ENCODE measurements at places on chromosomes 4 and X.

GRCh38 chrX:121000589-121000988 is 15.0 kb upstream of the CT47A1 start:
- DNase-seq, result no peak
- H3K36me3 ChIP-seq, result no peaks in the 10 kb centered on the region
- no peaks in the 10 kb centered on the region for H3K4me1 ChIP-seq
- no peak overlapping the region for H3K4me3 ChIP-seq

- no peak overlapping the region for H3K27ac ChIP-seq
- no peaks in the 10 kb centered on the region for H3K36me3 ChIP-seq
Observed at GRCh38 chrX:56798866-56799758, 70.1 kb downstream of the NBDY start.

- no peak overlapping the region for H3K4me3 ChIP-seq
- H3K4me1 ChIP-seq, result no peaks in the 10 kb centered on the region
- H3K27me3 ChIP-seq, result no peaks in the 10 kb centered on the region
- H3K27ac ChIP-seq, result no peak overlapping the region
Observed at GRCh38 chr4:13704761-13705160, 77.2 kb upstream of the BOD1L1 start.

- no peaks in the 10 kb centered on the region for H3K27me3 ChIP-seq
- H3K27ac ChIP-seq, result no peak overlapping the region
- H3K36me3 ChIP-seq, result no peaks in the 10 kb centered on the region
- H3K4me1 ChIP-seq, result no peaks in the 10 kb centered on the region
- no peak overlapping the region for H3K4me3 ChIP-seq
Observed at GRCh38 chrX:135389243-135389642, 32.5 kb upstream of the SMIM10L2A start.

- no peak for DNase-seq
- H3K27me3 ChIP-seq, result no peaks in the 10 kb centered on the region
- no peaks in the 10 kb centered on the region for H3K4me1 ChIP-seq
- no peak overlapping the region for H3K4me3 ChIP-seq
- H3K36me3 ChIP-seq, result no peaks in the 10 kb centered on the region
Observed at GRCh38 chr4:8381814-8382581, 58.5 kb downstream of the ACOX3 start.

DNA sequence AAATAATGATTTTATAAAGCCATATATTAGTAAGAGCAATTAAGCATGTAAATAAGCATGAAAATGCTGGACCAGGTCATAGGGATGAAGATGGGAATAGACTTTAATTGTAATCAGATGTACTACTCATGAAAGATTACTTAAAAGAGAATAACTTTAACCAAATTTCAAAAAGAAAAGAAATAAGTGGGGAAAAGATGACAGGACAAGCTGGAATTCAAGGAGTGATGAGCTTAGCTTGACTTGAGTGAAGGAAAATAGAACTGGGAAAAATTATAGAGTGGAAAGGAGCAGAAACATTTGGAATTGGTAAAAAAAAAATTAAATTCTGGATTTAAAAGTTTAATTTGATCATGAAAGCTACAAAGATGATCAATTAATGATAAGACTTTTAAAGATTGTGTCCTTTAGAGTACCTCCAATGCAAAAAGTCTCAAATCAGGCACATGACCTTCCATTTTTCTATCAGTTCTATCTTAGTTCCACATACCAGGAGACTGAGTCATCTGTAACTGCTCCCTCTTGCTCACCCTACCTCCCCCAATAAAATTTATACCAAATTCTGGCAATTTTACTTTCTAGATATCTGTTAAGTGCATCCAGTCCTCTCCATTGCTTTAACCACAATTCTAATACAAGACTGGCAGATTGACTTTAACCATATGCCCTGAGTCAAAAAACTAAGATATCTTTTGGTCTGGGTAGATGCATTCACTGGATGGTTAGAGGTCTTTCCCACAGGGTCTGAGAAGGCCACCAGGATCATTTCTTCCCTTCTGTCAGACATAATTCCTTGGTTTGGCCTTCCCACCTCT is 56.4 kb upstream of the SLIT2 start:
- H3K27me3 ChIP-seq, result no peaks in the 10 kb centered on the region
- no peak overlapping the region for H3K27ac ChIP-seq
- no peak for DNase-seq
- no peaks in the 10 kb centered on the region for H3K4me1 ChIP-seq
- H3K36me3 ChIP-seq, result no peaks in the 10 kb centered on the region

GRCh38 chrX:72018277-72019112 is 107.8 kb downstream of the NHSL2 start:
- H3K4me1 ChIP-seq, result no peaks in the 10 kb centered on the region
- H3K27me3 ChIP-seq, result no peaks in the 10 kb centered on the region
- DNase-seq, result no peak
- no peaks in the 10 kb centered on the region for H3K36me3 ChIP-seq

- H3K27me3 ChIP-seq, result no peaks in the 10 kb centered on the region
- DNase-seq, result no peak
- H3K4me1 ChIP-seq, result no peaks in the 10 kb centered on the region
- H3K4me3 ChIP-seq, result no peak overlapping the region
Observed at GRCh38 chr4:48642421-48643374, 137.4 kb downstream of the FRYL start.

DNA sequence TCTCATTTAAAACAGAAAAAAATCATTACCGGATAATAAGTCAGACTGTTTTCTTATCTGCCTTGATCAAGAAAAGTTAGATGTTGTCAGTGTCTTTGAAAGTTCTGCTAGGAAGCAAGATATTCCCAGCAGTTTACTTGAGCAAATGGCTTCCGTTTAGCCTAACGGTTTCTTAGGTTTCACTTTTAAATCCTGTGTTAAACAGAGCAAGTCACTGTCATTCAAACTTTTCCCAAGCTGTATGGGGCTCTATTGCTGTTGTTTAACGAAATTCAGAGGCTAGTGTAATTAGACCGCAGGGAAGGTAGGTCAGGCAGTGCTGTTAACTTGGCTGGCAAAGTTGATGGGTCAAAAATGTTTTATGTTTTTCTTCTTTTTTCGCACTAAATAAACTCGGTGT is 80.3 kb upstream of the NEIL3 start:
- no peak for DNase-seq
- no peaks in the 10 kb centered on the region for H3K4me1 ChIP-seq
- H3K36me3 ChIP-seq, result no peaks in the 10 kb centered on the region
- H3K4me3 ChIP-seq, result no peak overlapping the region
- no peak overlapping the region for H3K27ac ChIP-seq
- no peaks in the 10 kb centered on the region for H3K27me3 ChIP-seq

DNA sequence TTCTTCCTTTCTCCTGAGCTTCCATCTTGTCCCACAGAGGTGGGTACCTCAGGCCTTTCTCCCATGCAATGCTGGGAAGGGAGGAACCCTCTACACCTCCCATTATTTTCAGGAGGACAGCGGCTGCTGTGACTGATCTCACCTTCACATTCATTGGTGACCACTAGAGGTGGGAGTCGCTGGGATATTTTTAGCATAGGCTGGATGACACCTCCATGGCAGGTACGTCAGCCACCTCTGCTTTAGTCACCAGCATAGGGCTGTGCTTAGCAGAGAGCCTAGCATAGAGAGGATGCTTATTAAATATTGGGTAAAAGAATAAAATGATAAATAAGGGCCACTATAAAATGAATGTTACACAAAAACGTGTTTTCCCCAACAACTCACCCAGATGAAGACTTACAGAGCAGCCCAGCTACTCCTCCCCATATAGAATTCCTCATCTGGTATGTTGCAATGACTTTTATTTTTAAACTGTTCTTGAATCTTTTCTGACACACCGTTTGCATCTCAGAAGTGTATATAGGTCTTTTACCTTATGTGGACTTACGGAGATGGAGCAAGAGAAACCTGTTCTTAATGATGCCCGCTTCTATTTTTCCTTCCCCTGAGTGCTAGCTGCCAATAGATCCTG is 60.9 kb upstream of the SORBS2 start:
- H3K4me3 ChIP-seq, result no peak overlapping the region
- H3K36me3 ChIP-seq, result no peaks in the 10 kb centered on the region
- no peak for DNase-seq

GRCh38 chrX:440636-441035 is 53.9 kb upstream of the PPP2R3B start:
- no peak overlapping the region for H3K27ac ChIP-seq
- H3K27me3 ChIP-seq, result no peaks in the 10 kb centered on the region
- H3K36me3 ChIP-seq, result no peaks in the 10 kb centered on the region
- DNase-seq, result no peak
- H3K4me1 ChIP-seq, result no peaks in the 10 kb centered on the region

DNA sequence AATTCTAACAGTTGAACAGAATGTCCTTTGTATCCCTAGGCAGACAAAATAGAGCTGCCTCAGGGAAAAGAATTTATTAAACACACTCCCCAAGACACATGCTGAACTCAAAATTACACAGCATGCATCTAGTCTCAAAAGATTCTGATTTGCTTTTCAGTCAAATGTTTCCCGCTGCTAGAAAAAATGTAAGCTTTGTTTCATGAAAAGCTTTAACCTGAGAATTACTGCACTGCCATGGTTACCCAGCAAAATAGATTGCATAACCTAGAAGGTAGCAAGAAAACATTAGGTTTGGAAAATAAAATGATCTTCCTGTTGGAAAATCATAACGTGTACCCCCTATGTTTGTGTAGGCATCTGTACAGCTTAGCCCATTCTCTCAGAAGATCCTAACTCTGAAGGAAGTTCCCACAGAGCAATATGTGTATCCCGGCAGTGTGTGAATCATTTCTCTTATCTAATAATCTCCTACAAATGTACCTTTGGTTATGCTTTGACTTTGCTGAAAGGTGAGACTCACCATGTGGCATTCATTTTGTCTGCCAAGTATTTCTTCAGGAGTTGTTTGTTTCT is 646.9 kb downstream of the STPG2 start:
- DNase-seq, result no peak
- H3K27me3 ChIP-seq, result no peaks in the 10 kb centered on the region
- peaks cover 3% of the 10 kb centered on the region for H3K4me1 ChIP-seq
- H3K4me3 ChIP-seq, result no peak overlapping the region
- no peaks in the 10 kb centered on the region for H3K36me3 ChIP-seq

DNA sequence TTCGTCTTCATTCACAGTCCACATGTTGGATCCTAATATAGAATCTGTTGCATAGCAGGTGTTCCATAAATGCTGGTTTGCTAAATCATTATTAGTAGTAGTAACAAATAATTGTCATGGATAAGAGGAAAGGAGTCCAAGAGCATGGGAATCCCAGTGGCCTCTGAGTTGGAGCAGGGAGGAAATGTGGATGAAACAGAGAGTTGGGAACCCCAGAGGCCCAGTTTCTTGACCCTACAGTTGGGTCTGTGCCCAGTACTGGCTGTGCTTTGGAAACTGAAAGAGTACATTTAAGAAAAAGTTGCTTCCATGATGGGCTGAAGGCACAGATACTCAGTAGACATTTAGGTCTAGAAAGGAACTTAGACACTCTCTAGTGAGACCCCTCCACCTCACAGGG is 149.4 kb upstream of the PSAPL1 start:
- no peak overlapping the region for H3K4me3 ChIP-seq
- no peaks in the 10 kb centered on the region for H3K4me1 ChIP-seq
- no peak for DNase-seq
- H3K36me3 ChIP-seq, result no peaks in the 10 kb centered on the region
- H3K27ac ChIP-seq, result no peak overlapping the region
- no peaks in the 10 kb centered on the region for H3K27me3 ChIP-seq

DNA sequence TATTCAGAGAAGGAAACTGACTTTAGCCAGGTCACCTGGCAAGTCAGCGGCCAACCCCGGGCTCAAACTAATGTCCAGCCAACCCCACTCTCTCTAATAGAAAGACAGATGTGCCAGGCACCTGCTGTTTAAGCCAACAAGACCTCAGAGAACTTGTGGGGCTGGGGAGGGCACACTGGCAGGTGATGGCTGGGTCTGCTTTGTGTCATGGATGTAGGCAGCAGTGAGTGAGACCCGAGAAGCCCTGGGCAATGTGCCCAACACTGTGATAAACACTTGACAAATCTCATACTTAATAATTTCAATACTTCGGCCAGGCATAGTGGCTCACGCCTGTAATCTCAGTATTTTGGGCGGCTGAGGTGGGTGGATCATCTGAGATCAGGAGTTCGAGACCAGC is 9.0 kb upstream of the CD99L2 start:
- no peak overlapping the region for H3K4me3 ChIP-seq
- no peak for DNase-seq
- no peak overlapping the region for H3K27ac ChIP-seq
- H3K4me1 ChIP-seq, result peaks cover 7% of the 10 kb centered on the region
- H3K36me3 ChIP-seq, result no peaks in the 10 kb centered on the region

GRCh38 chr4:173498023-173498422 is 32.0 kb downstream of the HAND2 start:
- peaks cover 2% of the 10 kb centered on the region for H3K4me1 ChIP-seq
- H3K36me3 ChIP-seq, result no peaks in the 10 kb centered on the region
- H3K27me3 ChIP-seq, result peaks cover 32% of the 10 kb centered on the region
- H3K27ac ChIP-seq, result no peak overlapping the region
- H3K4me3 ChIP-seq, result no peak overlapping the region
- DNase-seq, result no peak

- H3K4me3 ChIP-seq, result no peak overlapping the region
- H3K27ac ChIP-seq, result no peak overlapping the region
- H3K27me3 ChIP-seq, result no peaks in the 10 kb centered on the region
- no peak for DNase-seq
- peaks cover 4% of the 10 kb centered on the region for H3K4me1 ChIP-seq
- no peaks in the 10 kb centered on the region for H3K36me3 ChIP-seq
Observed at GRCh38 chr4:87941537-87942392, 33.7 kb upstream of the SPP1 start.

- DNase-seq, result no peak
- no peak within 1 kb of the TSS for H3K27ac ChIP-seq
- no peaks in the 10 kb centered on the region for H3K36me3 ChIP-seq
Observed at GRCh38 chrX:17374619-17375366, at the start of gene NHS. Gene NHS (plus strand): TSS chrX:17375200. CDS start chrX:17375758, 558 bp downstream.

GRCh38 chr4:41227902-41228301 is 13.6 kb upstream of the APBB2 start:
- no peaks in the 10 kb centered on the region for H3K27me3 ChIP-seq
- no peak for DNase-seq
- H3K27ac ChIP-seq, result no peak overlapping the region
- no peak overlapping the region for H3K4me3 ChIP-seq
- no peaks in the 10 kb centered on the region for H3K36me3 ChIP-seq
- no peaks in the 10 kb centered on the region for H3K4me1 ChIP-seq

- 0 out of 2 replicates have a peak, but pooled peaks cover 2% of the 10 kb centered on the region for H3K36me3 ChIP-seq
- no peaks in the 10 kb centered on the region for H3K27me3 ChIP-seq
- no peak overlapping the region for H3K27ac ChIP-seq
- no peak for DNase-seq
- no peaks in the 10 kb centered on the region for H3K4me1 ChIP-seq
Observed at GRCh38 chr4:27020603-27021002, 160.0 kb downstream of the STIM2 start.

- no peaks in the 10 kb centered on the region for H3K4me1 ChIP-seq
- H3K27ac ChIP-seq, result no peak overlapping the region
- DNase-seq, result no peak
- H3K27me3 ChIP-seq, result no peaks in the 10 kb centered on the region
- H3K36me3 ChIP-seq, result no peaks in the 10 kb centered on the region
Observed at GRCh38 chr4:140849526-140849925, 93.3 kb upstream of the TBC1D9 start.

GRCh38 chrX:10240918-10241317 is 84.1 kb downstream of the CLCN4 start:
- no peak overlapping the region for H3K4me3 ChIP-seq
- no peaks in the 10 kb centered on the region for H3K4me1 ChIP-seq
- no peak for DNase-seq
- no peak overlapping the region for H3K27ac ChIP-seq

- DNase-seq, result no peak
- H3K36me3 ChIP-seq, result no peaks in the 10 kb centered on the region
- H3K4me1 ChIP-seq, result no peaks in the 10 kb centered on the region
- H3K27ac ChIP-seq, result no peak overlapping the region
- H3K4me3 ChIP-seq, result no peak overlapping the region
Observed at GRCh38 chr4:119597377-119597776, 31.2 kb downstream of the PDE5A start.

GRCh38 chrX:66193821-66194220 is 29.8 kb downstream of the HEPH start:
- no peaks in the 10 kb centered on the region for H3K27me3 ChIP-seq
- no peak overlapping the region for H3K4me3 ChIP-seq
- DNase-seq, result no peak
- H3K36me3 ChIP-seq, result peaks cover 3% of the 10 kb centered on the region
- no peaks in the 10 kb centered on the region for H3K4me1 ChIP-seq
